ENCODE measurements at places on chromosomes 13 and 19.

GRCh38 chr19:33450689-33451088, 70.9 kb downstream of the PEPD start:
- no peak for DNase-seq

DNA sequence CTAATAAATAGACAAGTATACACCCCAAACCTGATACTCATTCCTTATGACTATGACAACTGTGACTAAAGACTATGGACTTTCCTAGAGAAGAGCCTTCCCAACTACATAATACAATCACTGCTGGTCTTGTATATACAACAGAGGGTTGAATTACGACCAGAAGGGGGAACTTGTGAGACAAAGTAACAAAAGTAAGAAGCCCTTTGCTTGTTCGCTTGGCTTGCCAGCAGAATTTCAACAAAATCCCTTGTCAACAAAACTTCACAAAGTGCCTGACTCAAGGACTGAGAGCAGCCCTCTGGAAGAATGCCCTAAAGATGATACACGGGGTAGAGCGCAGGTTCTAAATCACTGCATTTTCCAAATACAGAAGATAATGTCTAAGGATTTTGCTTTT, 99.4 kb downstream of the WASF3 start:
- no peak for DNase-seq

DNA sequence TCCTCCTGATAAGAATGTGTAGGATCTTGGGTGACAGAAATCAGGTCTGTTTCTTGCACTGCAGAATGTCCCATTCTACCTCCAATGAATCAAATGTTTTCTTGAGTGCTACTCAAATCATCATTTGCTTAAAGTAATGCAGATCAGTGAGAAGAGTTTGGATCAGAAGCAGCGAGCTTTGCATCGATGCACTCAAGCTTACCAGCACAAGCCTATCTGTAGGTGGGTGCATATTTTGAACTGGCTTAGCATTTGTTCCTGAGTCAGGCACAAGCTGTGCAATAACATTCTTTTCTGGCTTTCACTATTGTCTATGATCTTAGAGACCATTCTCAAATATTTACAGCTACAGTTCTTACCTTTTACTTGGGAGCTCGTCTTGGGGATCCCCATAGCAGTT, 109.5 kb downstream of the UBL3 start:
- DNase-seq: no peak

- DNase-seq: no peak
Measured at GRCh38 chr13:80278706-80279105, 62.2 kb downstream of the SPRY2 start.

GRCh38 chr19:15280915-15281683, 48.9 kb upstream of the EPHX3 start:
- peak; percentile 69 for DNase-seq

DNA sequence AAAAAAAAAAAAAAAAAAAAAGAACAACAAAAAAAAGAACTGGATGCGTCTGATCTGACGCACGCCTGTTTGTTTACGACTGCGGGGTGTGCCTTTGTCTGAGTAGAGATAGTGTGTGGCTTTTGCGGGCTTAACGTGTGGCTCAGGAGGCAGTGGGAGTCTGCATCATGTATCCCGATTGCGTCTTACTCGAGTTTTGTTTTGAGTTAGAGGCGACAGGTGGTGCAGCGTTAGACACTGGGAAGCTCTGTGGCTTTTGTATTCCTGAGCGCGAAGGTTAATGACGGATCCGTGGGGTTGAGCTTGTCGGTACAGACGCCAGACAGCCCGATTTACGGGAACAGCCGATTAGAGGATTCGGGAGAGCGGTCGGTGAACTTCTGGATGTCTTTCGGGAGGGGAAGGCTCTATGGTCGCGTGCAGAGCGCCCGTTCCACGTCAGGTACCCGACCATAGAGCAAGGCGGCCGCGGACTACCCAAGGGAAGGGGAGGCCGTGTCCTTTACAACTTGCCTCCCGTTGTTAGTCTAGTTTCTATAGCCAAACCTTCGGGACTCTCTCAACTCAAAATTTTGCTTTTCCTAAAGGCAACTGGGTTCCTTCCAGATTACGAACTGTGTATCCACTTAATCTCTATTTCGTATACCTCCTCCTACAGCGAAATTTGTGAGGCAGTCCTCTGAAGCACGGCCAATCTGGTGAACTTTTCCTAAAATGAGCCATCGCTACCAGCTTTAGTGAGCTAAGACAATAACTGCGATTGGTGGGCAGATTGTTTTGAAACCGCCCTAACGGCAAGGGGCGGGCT, 926 bp upstream of the HNRNPUL1 start:
- no peak for DNase-seq

Measured in NCI-H1092 (cell line).